T-cell (primary cell): ENCODE measurements at places on chromosomes 7 and 10. TPM values are rescaled to one million over a fixed set of nuclear protein-coding genes. Genes with fewer than 3 reads are reported as not detected.

The GNG11 gene
- total RNA-seq: 0.09 TPM

The AHCYL2 gene
- total RNA-seq: 15.2 TPM

The CPVL gene
- total RNA-seq: 0.53 TPM

The AOAH gene
- total RNA-seq: 13.0 TPM

DNA sequence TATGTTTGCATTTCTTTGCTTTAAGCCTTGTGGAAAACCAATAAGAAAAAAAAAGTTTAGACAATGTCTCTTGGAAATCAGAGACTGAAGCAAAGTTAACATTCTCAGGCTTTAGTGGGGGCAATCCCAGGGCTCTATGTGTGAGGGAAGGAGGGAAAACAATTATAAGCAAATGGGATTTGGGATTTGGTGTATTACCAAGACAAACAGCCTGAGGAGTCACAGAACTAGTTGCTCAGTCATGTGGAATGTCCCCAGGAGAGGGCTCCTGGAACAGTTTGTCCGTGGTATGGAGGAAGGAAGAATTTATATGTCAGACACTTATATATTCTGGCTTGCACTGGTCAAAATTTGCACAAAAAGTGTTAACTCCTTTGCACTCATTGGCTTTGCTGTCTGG lies 562.9 kb upstream of the TPK1 start:
- H3K4me3 ChIP-seq: no peak overlapping the region
- no peak overlapping the region for H3K27ac ChIP-seq
- H3K27me3 ChIP-seq: no peaks in the 10 kb centered on the region
- no peaks in the 10 kb centered on the region for H3K4me1 ChIP-seq
- H3K36me3 ChIP-seq: no peaks in the 10 kb centered on the region

DNA sequence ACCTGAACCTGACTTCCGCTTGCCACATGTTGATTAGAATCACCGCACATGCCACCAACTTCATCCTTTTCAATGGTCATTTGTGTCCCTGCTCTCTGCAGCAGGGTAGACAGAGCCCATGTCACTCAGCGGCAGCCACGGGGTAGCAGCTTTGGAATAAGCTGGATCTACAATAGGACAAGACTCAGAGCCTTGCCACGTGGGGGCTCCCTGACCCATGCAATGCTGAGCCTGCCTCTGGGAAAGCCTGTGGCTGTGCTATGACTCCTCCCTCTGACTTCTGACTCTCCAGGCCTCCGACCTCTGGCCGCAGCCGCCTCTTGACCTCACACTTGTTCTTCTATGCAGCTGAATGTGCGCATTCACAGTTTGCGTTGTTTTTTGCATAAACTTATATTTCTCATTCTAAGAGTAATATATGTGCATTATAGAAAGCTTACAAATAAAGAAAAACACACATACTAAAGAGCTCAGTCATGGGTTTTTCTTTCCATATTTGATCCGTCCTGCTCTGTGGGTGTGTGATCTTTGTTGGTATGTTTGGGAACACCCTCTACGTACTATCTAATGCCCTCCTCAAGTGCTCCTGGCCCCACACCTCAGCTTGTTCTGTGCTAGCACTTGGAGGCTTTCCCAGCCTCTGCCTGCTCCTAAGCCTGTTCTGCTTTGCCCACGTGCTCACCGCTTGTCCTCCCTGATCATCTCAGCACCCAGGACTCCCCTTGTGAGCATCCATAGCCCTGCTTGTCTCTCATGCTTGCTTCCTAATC lies 198.0 kb upstream of the MKI67 start:
- H3K4me3 ChIP-seq: no peak overlapping the region
- no peak overlapping the region for H3K27ac ChIP-seq
- DNase-seq: no peak
- H3K27me3 ChIP-seq: no peaks in the 10 kb centered on the region
- H3K36me3 ChIP-seq: no peaks in the 10 kb centered on the region

DNA sequence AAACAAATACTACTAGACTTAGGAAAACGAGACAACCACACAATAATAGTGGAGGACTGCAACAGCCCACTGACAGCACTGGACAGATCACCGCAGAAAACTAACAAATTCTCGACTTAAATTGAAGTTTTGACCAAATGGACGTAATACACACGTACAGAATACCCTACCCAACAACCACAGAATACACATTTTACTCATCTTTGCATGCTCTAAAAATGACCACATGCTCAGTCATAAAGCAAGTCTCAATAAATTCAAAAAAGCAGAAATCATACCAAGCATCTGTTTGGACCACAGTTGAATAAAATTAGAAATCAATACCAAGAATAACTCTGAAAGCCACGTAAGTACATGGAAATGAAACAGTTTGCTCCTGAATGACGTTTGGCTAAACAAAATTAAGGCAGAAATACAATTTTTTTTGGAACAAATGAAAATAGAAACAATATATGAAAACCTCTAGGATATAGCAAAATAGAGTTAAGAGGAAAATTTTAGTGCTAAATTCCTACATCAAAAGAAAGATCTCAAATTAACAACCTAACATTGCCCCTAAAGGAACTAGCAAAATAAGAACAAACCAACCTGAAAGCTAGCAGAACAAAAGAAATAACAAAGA lies 30.6 kb downstream of the MAPK8 start:
- no peaks in the 10 kb centered on the region for H3K27me3 ChIP-seq
- peaks cover 2% of the 10 kb centered on the region for H3K36me3 ChIP-seq
- no peaks in the 10 kb centered on the region for H3K4me1 ChIP-seq
- H3K4me3 ChIP-seq: no peak overlapping the region
- DNase-seq: no peak

GRCh38 chr10:78165617-78166016 lies 132.0 kb downstream of the RPS24 start:
- no peaks in the 10 kb centered on the region for H3K4me1 ChIP-seq
- H3K27ac ChIP-seq: no peak overlapping the region
- no peaks in the 10 kb centered on the region for H3K36me3 ChIP-seq
- peaks cover 10% of the 10 kb centered on the region for H3K27me3 ChIP-seq
- H3K4me3 ChIP-seq: no peak overlapping the region

- H3K36me3 ChIP-seq: no peaks in the 10 kb centered on the region
- no peak for DNase-seq
- no peak overlapping the region for H3K4me3 ChIP-seq
- H3K4me1 ChIP-seq: no peaks in the 10 kb centered on the region
Observed at GRCh38 chr7:2824026-2824677, 20.0 kb downstream of the GNA12 start.

DNA sequence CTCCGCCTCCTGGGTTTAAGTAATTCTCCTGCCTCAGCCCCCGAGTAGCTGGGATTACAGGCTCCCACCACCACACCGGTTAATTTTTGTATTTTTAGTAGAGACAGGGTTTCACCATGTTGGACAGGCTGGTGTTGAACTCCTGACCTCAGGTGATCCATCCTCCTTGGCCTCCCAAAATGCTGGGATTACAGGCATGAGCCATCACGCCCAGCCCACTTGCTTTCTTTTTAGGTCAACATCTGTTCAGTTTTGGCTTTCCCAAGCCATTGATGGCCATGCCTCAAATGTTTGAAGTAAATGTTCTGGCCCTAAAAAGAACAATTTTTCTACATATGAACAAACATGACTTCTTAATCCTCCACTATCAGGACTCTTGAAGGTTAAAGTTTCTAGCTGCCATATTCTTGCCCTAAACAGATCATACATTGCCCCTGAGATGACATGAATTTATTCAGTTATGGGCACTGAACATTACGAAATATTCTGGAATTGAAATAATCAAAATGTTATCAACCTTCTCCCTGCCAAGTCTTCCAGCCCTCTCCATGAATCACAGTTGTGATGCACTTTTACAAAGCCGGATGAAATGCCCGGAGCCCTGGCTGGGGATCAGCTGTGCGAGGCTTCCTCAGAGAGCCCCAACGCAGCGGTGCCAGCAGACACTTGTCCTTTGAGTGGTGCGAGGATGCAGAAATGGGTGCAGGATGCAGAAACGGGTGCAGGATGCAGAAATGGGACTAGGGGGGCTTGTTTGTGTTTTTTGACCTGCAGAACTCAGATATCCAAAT lies 2.9 kb downstream of the MRLN start:
- no peak overlapping the region for H3K4me3 ChIP-seq
- no peaks in the 10 kb centered on the region for H3K36me3 ChIP-seq
- no peak overlapping the region for H3K27ac ChIP-seq
- no peak for DNase-seq

GRCh38 chr10:89236226-89236797 lies 15.3 kb downstream of the LIPA start:
- H3K4me1 ChIP-seq: no peaks in the 10 kb centered on the region
- no peak for DNase-seq
- H3K27ac ChIP-seq: no peak overlapping the region
- H3K27me3 ChIP-seq: no peaks in the 10 kb centered on the region
- no peaks in the 10 kb centered on the region for H3K36me3 ChIP-seq
- no peak overlapping the region for H3K4me3 ChIP-seq

DNA sequence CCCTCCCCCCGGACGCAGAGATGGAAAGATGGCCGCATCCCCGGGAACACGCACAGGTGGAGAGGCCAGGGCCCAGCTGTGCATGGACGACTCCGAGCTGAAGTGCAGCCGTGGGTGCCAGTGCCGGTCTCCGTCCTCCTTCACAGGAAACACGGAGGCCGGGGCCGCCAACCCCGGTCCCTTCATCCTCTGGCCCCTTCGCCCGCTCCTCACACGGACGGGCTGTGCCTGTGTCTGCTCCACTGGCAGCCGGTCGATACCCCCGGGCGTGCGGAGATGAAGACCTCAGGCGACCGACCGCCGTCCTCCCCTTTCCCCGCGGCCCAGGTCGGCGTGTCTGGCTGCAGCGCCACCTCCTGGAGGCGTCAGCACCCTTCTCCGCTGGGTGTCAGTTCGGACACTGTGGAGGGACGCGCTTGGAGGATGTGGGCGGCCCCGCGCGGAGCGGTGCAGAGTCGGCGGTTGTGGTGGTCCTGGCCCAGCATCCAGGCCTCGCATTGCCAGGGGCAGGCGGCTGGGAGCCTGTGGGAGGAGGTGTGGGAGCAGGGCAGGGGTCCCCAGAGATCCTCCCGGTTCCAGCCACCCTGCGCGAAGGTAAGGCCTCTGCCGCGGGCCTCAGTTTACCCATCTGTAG lies 9.9 kb downstream of the ZNF511 start:
- H3K4me3 ChIP-seq: peak overlapping the region; percentile 51
- no peak overlapping the region for H3K27ac ChIP-seq
- H3K36me3 ChIP-seq: no peaks in the 10 kb centered on the region
- no peaks in the 10 kb centered on the region for H3K4me1 ChIP-seq
- DNase-seq: peak; percentile 60
- no peaks in the 10 kb centered on the region for H3K27me3 ChIP-seq

DNA sequence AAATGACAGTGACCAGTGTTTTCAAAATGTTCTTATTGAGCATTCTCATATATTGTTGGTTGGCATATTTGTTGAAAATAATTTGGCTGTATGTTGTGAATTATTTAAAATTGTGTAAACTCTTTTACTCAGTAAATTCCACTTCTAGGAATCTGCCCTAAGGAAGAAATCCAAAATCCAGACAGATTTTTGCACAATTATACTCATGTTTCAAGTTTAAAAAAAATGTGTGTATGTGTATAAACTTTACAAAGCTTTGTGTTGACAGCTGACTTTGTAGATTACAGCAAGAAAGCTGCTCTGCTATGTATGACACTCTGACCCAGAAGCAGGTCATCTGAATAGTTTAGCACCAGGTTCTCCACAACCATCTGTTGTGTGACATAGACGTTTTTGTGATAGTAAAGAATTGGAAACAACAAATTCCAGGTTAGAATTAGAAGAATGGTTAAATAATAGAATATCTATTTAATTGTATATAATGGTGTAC lies 21.6 kb downstream of the KIFBP start:
- peaks cover 4% of the 10 kb centered on the region for H3K36me3 ChIP-seq
- DNase-seq: no peak
- no peaks in the 10 kb centered on the region for H3K27me3 ChIP-seq
- no peaks in the 10 kb centered on the region for H3K4me1 ChIP-seq
- no peak overlapping the region for H3K27ac ChIP-seq
